ENCODE measurements at places on chromosomes 5 and 9. TPM values are rescaled to one million over a fixed set of nuclear protein-coding genes. Genes with fewer than 3 reads are reported as not detected.

Gene PCDHGC5
- 5.9 TPM for total RNA-seq

DNA sequence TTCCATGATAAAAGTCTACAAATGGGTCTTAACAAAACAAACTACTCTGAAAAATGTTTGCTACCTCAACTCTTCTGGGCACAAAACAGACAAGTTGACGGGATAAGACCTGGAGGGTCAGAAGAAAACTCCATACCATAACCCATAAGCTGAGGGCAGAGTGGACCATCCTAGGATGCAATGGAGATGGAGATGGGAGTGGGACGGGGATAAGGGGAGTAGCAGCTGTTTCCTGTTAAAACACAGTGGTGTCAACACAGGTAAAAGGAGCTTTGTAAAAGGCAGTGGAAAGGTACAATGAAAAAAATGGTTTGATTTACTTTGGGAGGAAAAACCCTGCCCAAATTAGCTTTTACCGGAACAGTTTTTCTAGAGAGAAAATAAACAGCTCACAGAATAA, 41.6 kb downstream of the CEMIP2 start:
- no peak for DNase-seq

DNA sequence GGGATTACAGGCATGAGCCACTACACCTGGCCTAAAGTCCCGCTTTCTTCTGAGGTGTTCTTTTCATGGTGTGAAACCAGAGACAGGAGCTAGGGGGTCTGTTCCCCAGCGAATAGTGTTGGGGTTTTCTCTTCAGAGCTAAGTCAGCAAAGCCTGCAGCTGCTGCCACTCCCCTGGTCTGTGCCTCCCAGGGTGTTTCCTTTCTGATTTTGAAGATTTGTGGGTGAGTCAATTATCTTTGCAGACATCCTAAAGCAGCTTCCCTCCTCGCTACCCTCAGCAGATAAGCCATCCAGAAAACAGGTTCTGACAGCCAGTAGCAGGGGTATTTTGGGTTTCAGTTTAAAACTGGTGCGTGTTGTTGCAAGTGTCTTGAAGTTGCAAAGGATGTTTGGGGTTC, 72.0 kb upstream of the IQGAP2 start:
- no peak for DNase-seq

- DNase-seq = no peak
Observed at GRCh38 chr5:174693697-174694385, 30.5 kb upstream of the MSX2 start.

Gene MUSK
- 0.63 TPM for total RNA-seq

DNA sequence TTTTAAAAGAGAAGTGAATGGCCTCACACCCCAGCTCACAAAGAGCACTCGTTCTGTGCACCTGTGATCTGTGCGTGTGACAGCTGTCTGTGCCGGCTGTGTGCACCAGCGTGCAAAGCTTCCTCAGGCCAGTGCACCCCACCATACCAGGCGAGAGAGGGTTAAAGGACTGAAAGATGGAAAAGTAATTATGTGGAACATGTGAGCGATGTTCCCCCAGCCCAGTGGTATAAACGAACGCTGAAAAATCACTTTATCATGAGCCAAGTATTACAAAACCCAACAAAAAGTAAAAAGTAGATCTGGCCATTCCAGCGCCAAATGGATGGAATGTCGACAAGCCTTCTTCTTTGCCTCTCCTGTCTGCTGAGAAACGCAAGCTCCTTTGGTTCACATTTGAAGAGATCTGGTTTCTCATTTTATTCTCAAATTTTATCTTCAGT, 53.7 kb downstream of the IPPK start:
- DNase-seq = no peak

GRCh38 chr5:17396247-17396646, 101.8 kb upstream of the TAF11L2 start:
- no peak for DNase-seq

GRCh38 chr9:127968042-127968441, 12.7 kb downstream of the EEIG1 start:
- DNase-seq = no peak

- no peak for DNase-seq
Observed at GRCh38 chr5:6831678-6832671, 118.7 kb downstream of the TENT4A start.

Gene CCDC183
- total RNA-seq = 4.6 TPM

- no peak for DNase-seq
Observed at GRCh38 chr9:70006306-70006705, 37.3 kb upstream of the MAMDC2 start.

Gene CCDC171
- 5.9 TPM for total RNA-seq

DNA sequence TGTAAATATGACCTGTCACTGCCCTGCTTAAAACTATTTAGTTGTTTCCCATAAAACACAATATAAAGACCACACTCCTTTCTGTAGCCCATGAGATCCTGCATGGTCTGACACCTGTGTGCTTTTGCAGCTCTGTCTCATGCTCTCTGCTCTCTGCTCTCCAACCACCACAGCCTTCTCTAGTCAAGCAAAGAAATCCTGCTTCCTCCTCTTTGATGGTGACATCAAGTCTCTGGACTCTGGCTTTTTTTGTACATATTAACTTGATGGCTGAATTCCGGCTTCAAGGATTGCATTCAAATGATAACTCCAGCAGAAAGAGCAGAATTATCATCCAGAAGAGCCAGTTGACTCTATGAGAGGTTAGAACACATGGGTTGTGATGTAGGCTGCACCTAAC, 58.2 kb downstream of the CHSY3 start:
- no peak for DNase-seq

Gene NUTM2F
- not detected for total RNA-seq

Gene PAPPA
- 6.6 TPM for total RNA-seq

DNA sequence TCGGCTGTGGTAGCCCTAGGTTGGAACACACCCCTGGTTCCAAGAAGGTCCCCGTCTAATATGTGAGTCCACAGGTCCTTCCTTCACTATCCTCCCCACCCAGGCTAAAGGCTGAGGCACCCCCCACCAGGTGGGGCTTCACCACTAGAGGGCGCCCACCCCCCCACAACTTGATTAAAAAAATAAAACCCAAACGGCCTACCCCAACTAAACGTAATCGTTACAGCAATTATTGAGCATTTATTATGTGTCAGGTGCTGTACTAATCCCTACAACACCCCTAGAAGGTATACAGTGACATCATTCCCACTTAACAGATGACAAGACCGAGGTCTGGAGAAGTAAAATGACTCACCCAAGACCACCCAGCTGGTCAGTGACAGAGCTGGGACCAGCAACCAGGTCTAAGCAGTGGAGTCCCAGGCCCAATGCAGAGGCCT, 65.0 kb downstream of the FGF18 start:
- peak; percentile 33 for DNase-seq

- no peak for DNase-seq
Observed at GRCh38 chr9:93308158-93308602, 124.2 kb downstream of the WNK2 start.

- no peak for DNase-seq
Observed at GRCh38 chr9:70065572-70065971, 21.9 kb downstream of the MAMDC2 start.

- DNase-seq = no peak
Observed at GRCh38 chr5:72558383-72558782, 51.2 kb upstream of the ZNF366 start.

Gene ARHGEF28
- total RNA-seq = 67.1 TPM

DNA sequence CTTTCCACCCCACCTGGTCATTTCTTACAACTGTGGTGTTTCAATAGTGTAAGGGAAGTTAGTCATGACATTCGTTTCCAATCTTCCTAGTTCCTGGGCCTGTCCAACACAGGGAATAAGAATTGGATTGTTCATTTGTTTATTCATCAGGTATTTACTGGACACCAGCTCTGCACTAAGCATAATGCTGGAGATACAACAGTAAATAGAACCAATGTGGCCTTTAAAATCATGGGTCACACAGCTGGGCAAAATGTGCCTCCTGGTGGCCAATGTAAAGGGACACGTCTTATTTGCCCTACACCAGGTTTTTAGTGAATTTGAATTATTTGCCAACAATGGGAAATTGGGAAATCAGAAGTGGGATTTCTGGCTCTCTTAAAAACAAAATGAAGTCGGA, 10.4 kb downstream of the ABLIM3 start:
- no peak for DNase-seq

DNA sequence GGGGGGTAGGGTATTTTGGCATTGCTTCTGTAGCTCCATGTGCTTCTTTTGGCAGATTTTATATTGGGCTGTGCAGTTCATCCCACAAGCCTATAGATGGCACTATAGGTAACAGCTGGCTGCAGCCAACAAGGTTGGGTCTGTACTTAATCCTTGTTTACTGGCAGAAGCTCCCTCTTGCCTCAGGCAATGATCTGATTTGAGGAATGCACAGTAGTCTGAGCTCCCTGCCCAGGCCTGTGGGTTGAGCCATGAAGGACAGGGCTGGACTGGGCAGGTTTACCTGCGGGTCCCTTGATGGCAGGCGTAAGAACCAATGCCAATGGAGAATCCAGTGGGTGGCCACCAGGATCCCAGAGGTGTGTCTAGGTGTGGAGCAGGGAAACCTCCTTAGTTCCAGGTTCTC, 11.7 kb upstream of the OR1J2 start:
- DNase-seq = no peak

DNA sequence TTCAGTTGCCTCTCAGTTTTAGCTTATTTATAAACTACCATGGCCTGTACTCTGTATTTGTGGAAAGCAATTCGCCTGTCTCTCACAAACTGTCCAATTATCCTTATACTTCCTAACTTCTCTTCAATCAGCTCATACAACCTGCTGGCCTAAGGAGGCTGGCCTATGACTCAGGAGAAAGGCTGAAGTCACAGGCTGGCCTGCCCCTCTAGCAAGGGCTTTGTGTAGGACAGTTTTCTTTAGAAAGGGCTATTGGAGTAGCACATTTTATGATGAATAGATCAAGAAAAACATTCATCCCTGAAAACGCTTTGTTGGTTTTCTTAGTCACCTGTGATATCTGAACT, 988.7 kb upstream of the ARRDC3 start:
- DNase-seq = no peak

Gene SHISAL2B
- not detected for total RNA-seq

- no peak for DNase-seq
Observed at GRCh38 chr5:159522841-159523240, 192.6 kb upstream of the IL12B start.

DNA sequence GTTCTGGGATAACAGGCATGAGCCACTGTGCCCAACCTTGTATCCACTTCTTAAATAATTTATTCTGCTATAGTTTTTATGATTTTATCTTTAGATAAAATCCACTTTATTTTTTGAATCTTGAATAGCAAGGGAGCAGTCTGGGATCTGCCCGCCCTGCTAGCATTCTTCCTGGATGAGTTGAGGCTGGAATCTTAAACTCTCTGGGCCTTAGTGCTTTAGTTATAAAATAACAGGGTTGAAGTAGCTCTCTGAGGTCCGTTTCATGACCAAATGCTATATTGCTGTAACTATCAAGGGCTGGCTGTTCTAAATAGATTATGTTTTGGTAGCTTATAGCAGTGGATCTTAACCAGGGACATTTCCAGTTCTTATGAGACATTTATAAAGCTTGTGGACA, 20.8 kb downstream of the ACER2 start:
- no peak for DNase-seq

- no peak for DNase-seq
Observed at GRCh38 chr9:11551106-11551505, 938.3 kb upstream of the PTPRD start.

DNA sequence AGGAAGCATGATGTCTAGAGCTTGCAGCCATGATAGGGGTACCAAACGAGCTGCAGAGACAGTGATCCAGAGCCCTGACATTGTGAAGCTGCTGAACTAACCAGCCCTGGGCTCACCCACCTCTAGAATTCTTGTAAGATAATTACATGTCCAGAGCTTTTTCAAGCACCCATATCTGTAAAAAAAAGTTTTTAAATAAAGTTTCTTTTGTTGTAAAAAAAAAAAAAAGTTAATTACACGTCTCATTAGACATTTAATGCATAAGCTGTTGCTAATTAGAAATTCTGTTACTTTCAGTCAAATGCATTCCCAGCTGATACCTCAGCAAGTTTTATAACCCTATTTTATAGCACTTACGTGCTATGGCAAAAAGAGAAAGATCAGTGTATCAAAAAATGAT, 65.6 kb downstream of the C9orf85 start:
- no peak for DNase-seq

Gene GPR151
- not detected for total RNA-seq

Gene CNTNAP3
- total RNA-seq = 25.5 TPM

GRCh38 chr5:60285910-60286309, 392.4 kb upstream of the PDE4D start:
- DNase-seq = no peak

Gene RBM27
- total RNA-seq = 15.3 TPM

Gene TMEM174
- total RNA-seq = not detected

- no peak for DNase-seq
Observed at GRCh38 chr5:10838038-10838437, 77.0 kb upstream of the DAP start.

DNA sequence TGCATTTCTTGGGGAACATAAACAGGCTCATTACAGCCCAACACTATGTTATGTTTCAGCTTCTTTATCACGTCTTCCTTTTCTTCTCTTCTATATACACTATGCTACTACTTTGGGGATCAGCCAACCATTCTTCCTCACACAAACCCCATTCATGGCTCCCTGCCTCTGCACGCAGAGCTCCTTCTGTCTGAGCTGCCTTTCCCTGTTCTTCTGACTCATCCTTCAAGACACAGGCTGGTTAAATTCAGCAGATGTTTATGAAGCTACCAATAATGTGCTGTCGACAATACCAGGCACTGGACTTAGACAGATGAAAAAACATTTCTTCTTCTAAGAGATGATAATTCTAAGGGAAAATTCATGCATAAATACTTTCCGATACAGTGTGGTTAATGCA, 102.5 kb upstream of the TXNDC8 start:
- no peak for DNase-seq

- no peak for DNase-seq
Observed at GRCh38 chr5:176131771-176132170, 106.5 kb upstream of the SIMC1 start.

Gene ANKRD31
- total RNA-seq = 1.5 TPM

- DNase-seq = no peak
Observed at GRCh38 chr5:135069016-135069770, 35.2 kb upstream of the PITX1 start.

Gene FOXD4L5
- total RNA-seq = 0.90 TPM

GRCh38 chr5:171295299-171295698, 13.7 kb upstream of the TLX3 start:
- DNase-seq = no peak

- no peak for DNase-seq
Observed at GRCh38 chr5:54579591-54580295, 62.2 kb downstream of the SNX18 start.

Gene SLCO6A1
- not detected for total RNA-seq

Gene LPAR1
- total RNA-seq = 238 TPM

DNA sequence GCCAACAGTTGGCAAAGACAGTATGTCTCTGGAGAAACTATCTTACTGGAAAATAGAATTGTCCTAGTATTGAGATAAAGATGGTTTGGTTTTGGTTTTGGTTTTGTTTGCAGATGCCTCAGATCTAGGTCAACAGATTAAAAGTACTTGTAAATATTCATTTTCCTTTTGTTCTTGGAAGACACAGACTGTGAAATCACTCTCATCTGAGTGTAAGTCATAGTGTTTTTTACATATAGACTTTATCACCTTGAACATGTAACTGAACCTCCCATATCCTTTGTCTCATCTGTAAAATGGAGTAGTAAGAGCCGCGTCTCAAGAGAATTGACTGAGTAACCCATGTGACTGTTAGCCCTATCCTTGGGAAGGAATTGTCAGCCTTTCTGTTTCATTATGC, 34.3 kb downstream of the MAP3K1 start:
- DNase-seq = no peak

Gene LCN9
- total RNA-seq = not detected

Gene C6
- total RNA-seq = 37.6 TPM
